Activated T-helper 1 cell treated with anti-CD3 and anti-CD28 coated beads, Interleukin-12 subunit alpha, Interleukin-12 subunit beta, Interleukin-2, Interleukin-4 antibody, amounts not matched to agents 30 ng/mL and 10 ng/mL and 1 ng/mL, durations not matched to agents 14 hours and 24 hours and 36 hours (primary cell): ENCODE measurements at places on chromosomes 4 and X. TPM values are rescaled to one million over a fixed set of nuclear protein-coding genes. Genes with fewer than 3 reads are reported as not detected.
A peak's percentile ranks its signal among the peaks of the same experiment; 100 is the strongest.

DNA sequence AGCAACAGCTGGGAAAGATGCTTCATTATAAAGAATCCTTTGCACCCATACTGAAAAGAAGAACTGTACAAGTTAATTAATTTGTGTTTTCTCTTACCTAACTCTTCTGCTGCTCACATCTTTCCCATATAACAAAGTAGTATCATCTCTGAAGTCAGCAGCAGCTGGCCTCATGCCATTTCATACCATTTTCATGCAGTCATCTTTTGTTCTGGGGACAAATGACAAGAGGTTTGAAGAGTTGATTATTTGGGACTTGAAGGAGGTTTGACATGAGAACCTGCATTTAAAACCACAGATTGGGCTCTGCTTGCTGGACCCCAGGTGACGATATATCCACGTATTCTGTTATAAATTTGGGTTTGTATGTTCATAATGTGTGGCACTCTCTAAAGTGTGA lies 430.3 kb downstream of the SPRY1 start:
- peaks cover 7% of the 10 kb centered on the region for H3K27me3 ChIP-seq
- H3K4me1 ChIP-seq = no peaks in the 10 kb centered on the region
- no peak for DNase-seq
- no peaks in the 10 kb centered on the region for H3K36me3 ChIP-seq
- H3K4me3 ChIP-seq = no peak overlapping the region

GRCh38 chr4:19425146-19425545 lies 826.6 kb upstream of the SLIT2 start:
- no peak for DNase-seq
- no peaks in the 10 kb centered on the region for H3K4me1 ChIP-seq
- H3K27ac ChIP-seq = no peak overlapping the region
- H3K4me3 ChIP-seq = no peak overlapping the region

DNA sequence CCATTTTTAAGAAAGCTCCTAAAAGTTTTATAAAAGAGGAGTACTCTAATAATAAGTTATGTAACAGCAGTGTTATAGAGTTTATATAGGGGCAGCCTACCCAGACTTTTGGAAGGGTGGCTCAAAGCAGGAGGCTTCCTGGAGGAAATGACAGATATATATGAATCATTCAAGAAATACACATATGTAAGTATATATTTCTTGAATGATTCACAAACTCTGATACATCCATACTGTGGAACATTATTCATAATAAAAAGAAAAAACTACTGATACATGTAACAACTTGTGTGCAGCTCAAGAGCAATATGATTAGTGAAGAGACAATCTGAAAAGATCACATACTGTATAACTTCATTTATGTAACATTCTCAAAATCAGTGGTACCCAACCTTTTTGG lies 166.2 kb downstream of the WDFY3 start:
- no peak overlapping the region for H3K27ac ChIP-seq
- no peak for DNase-seq
- H3K27me3 ChIP-seq = no peaks in the 10 kb centered on the region
- no peaks in the 10 kb centered on the region for H3K4me1 ChIP-seq
- no peak overlapping the region for H3K4me3 ChIP-seq

DNA sequence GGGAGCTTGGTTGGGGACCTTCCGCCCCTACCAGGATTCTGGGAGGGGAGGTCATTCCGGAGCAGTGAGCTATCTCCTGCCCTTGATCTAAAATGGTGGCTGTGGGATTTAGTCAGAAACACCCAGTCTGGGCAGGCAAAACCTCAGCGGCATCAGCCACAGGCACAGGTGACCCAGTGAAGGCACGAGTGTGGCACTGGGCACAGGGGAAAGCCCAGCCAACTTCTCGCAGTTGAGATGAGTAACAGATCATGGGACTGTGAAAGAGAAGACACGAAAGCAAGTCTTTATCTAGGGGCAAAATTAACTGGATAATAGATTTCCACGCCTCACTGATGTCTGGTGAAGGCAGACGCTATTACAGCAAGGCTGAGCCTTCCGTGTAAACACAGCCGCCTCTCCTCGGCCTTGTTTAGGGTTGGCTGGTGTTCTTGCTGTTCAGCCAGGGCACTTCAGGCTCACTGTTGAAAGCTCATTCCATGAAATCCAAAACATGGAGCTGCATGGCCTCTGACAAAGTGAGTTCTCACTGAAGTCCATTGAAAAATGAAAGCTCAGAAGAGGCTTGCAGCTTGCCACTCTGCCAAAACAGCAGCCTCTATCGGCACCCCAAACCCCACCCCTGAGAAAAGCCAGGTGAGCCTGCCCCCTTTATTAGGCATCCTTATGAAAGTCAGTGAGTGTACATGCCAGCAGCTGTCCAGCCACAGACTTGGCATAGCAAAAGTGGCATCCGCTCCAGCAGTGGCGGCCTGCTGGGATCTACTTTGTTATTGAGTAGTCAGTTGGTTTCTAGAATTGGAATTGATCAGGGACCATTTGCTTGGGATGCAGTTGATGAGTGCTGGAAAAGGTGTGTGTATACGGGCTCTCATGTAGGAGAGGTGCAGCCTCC lies 102.3 kb upstream of the MTM1 start:
- no peaks in the 10 kb centered on the region for H3K27me3 ChIP-seq
- no peak overlapping the region for H3K4me3 ChIP-seq
- no peak for DNase-seq
- H3K4me1 ChIP-seq = no peaks in the 10 kb centered on the region
- H3K27ac ChIP-seq = peak overlapping the region; percentile 19
- H3K36me3 ChIP-seq = peaks cover 22% of the 10 kb centered on the region

Gene SRPX2
- not detected in 2 replicates for total RNA-seq

Gene NKRF
- 26.8 and 29.0 TPM in 2 replicates for total RNA-seq

Gene ADH6
- not detected in 2 replicates for total RNA-seq

Gene CFI
- 0.10 TPM in 1 of 2 replicates, not detected in the other for total RNA-seq

GRCh38 chr4:24607334-24607733 lies 23.0 kb upstream of the DHX15 start:
- H3K36me3 ChIP-seq = no peaks in the 10 kb centered on the region
- H3K27ac ChIP-seq = no peak overlapping the region
- H3K4me3 ChIP-seq = no peak overlapping the region

Gene SRPX
- total RNA-seq = not detected in 2 replicates

DNA sequence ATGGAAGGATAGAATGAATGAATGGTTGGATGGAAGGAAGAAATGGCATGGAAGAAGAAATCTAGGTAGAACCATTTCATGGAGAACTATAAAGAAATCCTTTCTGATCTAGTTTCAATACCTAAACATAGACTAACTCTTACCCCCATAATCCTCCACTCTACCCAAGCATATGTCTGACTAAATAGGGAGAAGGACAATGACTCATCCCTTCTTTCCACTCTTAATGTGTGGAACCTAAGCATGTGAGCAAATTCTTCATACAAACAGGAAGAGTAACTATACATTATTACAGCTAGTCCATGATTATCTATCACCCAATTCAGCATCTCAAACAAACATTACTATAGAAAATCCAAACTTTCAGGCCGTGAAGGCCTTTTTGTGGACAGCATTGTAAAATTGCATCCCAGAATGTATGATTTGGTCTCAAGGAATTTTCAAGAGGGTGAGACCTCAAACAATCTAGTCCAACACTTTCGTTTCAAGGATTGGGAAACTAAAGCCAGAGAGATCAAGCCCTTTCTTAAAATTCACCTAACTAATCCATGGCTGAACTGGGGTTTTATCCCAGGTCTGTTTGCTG lies 11.2 kb downstream of the C1QTNF7 start:
- no peaks in the 10 kb centered on the region for H3K36me3 ChIP-seq
- no peak overlapping the region for H3K27ac ChIP-seq
- no peak for DNase-seq
- H3K4me3 ChIP-seq = no peak overlapping the region
- H3K4me1 ChIP-seq = no peaks in the 10 kb centered on the region

Gene TBX22
- total RNA-seq = not detected in 2 replicates

DNA sequence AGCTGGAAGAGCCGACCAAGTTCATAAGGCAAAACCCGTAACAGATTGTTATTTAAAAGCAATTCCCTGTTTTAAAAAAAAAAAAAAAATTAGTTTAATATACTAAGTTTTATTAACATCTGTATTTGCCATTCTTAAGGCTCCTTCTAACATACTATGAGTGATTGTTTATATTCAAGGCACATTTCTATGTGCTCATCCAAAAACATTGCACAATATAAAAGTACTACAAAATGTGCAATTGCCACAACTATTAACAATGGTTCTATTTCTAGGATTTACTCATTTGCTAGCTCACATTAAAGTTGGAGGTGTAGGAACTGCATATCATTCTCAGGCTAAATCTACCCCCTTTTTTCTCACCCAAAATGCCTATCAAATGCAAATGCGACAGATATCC lies 46.1 kb downstream of the CNOT6L start:
- no peaks in the 10 kb centered on the region for H3K27me3 ChIP-seq
- no peak overlapping the region for H3K27ac ChIP-seq
- peaks cover 40% of the 10 kb centered on the region for H3K36me3 ChIP-seq
- H3K4me1 ChIP-seq = peaks cover 28% of the 10 kb centered on the region
- no peak overlapping the region for H3K4me3 ChIP-seq
- DNase-seq = no peak

DNA sequence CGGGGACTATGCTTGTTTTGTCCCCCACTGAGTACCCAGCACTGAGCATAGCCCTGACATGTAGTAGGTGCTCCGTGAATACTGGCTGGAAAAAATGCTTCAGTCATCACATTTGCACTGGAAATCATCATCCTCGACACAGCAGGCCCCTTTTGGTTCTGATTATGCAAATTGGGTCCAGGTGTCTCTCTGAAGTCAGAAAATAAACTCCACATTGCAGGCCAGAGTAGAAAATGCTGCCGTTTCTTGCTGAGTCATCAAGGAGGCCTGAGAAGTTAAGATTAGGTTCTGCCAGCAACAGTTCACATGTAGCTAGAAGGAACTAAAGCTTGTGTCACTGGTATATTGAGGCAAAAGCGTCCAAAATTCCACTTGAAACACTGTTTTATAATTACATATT lies 15.0 kb upstream of the STK32B start:
- H3K4me1 ChIP-seq = peaks cover 5% of the 10 kb centered on the region
- no peak overlapping the region for H3K4me3 ChIP-seq
- H3K27me3 ChIP-seq = no peaks in the 10 kb centered on the region
- H3K27ac ChIP-seq = no peak overlapping the region
- H3K36me3 ChIP-seq = no peaks in the 10 kb centered on the region
- DNase-seq = no peak

DNA sequence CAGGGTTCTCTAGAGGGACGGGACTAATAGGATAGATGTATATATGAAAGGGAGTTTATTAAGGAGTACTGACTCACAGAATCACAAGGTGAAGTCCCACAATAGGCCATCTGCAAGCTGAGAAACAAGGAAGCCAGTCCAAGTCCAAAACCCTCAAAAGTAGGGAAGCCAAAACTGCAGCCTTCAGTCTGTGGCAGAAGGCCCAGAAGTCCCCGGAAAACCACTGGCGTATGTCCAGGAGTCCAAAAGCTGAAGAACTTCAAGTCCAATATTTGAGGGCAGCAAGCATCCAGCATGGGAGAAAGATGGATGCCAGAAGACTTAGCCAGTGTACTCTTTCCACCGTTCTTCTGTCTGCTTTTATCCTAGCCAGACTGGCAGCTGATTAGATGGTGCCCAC lies 227.2 kb downstream of the KCTD8 start:
- H3K4me1 ChIP-seq = no peaks in the 10 kb centered on the region
- H3K27me3 ChIP-seq = no peaks in the 10 kb centered on the region
- no peak overlapping the region for H3K27ac ChIP-seq
- no peak for DNase-seq
- no peak overlapping the region for H3K4me3 ChIP-seq

Gene UGT2A3
- not detected in 2 replicates for total RNA-seq

DNA sequence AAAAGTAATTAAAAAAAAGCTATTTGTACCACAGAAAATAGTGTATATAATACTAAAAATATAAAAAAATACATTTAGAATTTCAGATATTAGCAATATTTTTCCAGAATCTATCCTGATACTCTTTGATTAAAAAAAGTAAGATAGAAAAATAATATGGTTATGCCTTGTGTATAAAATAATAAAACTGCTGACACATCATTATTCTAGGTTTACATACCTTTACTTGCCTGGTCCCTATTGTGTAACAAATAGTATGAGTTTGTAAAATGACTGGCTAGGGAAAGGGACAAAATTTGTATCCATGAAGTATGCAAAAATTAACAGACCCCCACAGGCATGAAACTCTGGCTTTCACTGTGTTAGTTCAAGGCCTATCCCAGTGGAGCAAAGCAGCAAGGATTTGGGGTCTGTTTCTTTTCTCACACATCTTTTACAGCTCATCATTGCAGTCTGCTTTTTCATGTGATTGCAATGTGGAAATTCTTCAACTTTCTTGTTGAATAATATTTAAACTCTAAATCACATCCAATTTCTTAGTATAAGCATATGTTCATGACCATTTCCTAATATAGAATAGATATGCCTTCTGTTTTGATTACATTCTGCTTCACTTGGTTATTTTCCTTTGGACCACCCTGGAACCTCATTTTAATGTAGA lies 136.7 kb upstream of the PCDH18 start:
- no peak overlapping the region for H3K4me3 ChIP-seq
- H3K27me3 ChIP-seq = no peaks in the 10 kb centered on the region
- DNase-seq = no peak
- H3K36me3 ChIP-seq = no peaks in the 10 kb centered on the region
- H3K27ac ChIP-seq = no peak overlapping the region

Gene CXXC4
- total RNA-seq = not detected in 2 replicates

Gene FAM200B
- 5.5 and 6.6 TPM in 2 replicates for total RNA-seq

Gene MGST2
- 22.4 and 23.0 TPM in 2 replicates for total RNA-seq

DNA sequence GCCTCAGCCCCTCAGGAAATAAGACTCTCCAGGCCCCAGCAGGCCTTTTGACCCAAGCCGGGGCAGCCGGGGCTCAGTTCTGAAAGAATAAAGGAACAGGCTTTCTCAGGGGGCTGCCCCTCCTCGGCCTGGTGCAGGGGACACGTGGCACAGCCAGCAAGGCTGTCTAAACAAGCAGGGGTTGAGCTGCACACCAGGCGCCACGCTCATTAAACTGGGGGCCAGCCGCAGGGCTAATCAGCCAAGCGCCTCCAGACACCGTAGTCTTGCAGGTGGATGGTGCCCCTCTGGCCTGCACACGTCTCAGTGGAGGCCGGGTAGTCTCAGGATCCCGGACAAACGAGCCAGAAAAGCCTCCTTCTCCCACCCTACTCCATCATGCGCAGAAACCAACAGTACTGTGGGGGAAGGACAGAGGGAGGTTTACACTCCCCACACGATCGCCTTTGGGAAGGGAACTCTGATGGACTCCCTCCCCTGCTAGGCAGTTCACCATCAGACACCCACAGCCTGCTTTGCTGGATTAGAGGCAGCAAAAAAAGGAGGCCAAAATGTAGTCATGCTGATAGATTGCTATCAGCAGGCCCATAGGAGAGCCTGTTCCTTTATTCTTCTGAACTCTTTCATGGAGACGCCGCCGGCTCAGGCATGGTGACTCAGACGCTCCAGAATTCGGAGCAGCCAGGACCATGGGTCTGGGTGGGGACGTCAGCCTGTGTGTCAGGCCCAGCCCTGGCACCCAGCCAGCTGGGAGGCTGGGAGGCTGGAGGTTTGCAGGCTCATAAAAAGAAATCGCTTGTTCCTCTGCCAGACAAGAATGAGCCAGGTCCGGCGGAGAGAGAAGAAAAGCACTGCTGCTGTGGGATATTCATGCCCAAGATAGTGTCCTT lies 342.4 kb downstream of the BCOR start:
- H3K4me1 ChIP-seq = peaks cover 13% of the 10 kb centered on the region
- no peak overlapping the region for H3K27ac ChIP-seq
- H3K4me3 ChIP-seq = no peak overlapping the region
- H3K27me3 ChIP-seq = no peaks in the 10 kb centered on the region
- H3K36me3 ChIP-seq = no peaks in the 10 kb centered on the region
- no peak for DNase-seq

GRCh38 chr4:110900213-110900769 lies 277.4 kb upstream of the PITX2 start:
- H3K27ac ChIP-seq = no peak overlapping the region
- H3K4me1 ChIP-seq = no peaks in the 10 kb centered on the region
- H3K36me3 ChIP-seq = no peaks in the 10 kb centered on the region

- H3K27me3 ChIP-seq = no peaks in the 10 kb centered on the region
- DNase-seq = no peak
- H3K4me1 ChIP-seq = peaks cover 16% of the 10 kb centered on the region
Observed at GRCh38 chr4:83266689-83267088, 17.9 kb downstream of the COQ2 start.
